Small intestine (tissue), 16 donors: ENCODE measurements at places on chromosomes 6 and 20. TPM values are rescaled to one million over a fixed set of nuclear protein-coding genes. Genes with fewer than 3 reads are reported as not detected.

Gene HSF2
- polyA plus RNA-seq: 12.2 TPM

DNA sequence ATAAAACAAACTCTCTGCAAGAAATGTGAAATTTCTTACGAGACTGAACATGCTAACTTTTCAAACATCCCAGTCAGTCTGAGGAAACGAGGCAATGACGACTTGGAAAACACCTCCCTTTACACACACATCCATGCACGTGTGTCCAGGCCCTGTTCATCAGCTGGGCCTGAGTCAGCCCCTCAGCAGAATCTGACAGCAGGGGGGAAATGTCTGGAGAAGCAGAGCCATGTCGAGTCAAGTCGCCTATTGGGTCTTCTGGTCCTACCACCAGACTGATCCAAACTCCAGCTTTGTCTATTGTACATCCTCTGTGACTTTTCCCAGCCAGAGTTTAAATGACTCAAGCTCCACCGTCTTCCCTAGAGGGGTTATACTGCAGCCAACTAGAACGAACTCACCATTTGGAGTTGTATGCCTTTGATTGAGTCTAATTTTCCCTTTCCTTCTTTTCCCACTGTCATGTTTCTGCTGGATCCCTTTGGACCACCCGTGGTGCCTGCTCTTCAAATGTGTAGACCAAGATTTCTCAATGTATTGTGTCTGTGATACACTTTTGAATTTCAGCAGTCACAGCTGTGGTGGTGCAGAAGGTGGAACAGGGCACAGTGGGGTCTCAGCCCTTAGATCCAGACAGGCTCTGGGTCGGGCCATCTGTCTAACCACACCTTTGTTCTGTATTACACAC is 254.0 kb downstream of the CDC5L start:
- H3K4me3 ChIP-seq: no peak overlapping the region
- H3K4me1 ChIP-seq: no peaks in the 10 kb centered on the region
- H3K27ac ChIP-seq: no peak overlapping the region
- H3K36me3 ChIP-seq: no peaks in the 10 kb centered on the region

Gene NSFL1C
- 62.3 TPM for polyA plus RNA-seq

- H3K4me3 ChIP-seq: no peak overlapping the region
- H3K27ac ChIP-seq: no peak overlapping the region
- no peak for DNase-seq
- no peaks in the 10 kb centered on the region for H3K27me3 ChIP-seq
- no peaks in the 10 kb centered on the region for H3K36me3 ChIP-seq
Measured at GRCh38 chr6:38799529-38800184, 84.5 kb downstream of the DNAH8 start.

- no peak for DNase-seq
- H3K27me3 ChIP-seq: no peaks in the 10 kb centered on the region
Measured at GRCh38 chr6:136303516-136303915, 13.9 kb upstream of the BCLAF1 start.

- H3K27me3 ChIP-seq: no peaks in the 10 kb centered on the region
- H3K4me1 ChIP-seq: no peaks in the 10 kb centered on the region
- H3K4me3 ChIP-seq: no peak overlapping the region
Measured at GRCh38 chr20:48722737-48723191, 105.0 kb downstream of the PREX1 start.

Gene NRN1
- polyA plus RNA-seq: 13.2 TPM

- no peak overlapping the region for H3K4me3 ChIP-seq
- no peak overlapping the region for H3K27ac ChIP-seq
- H3K4me1 ChIP-seq: no peaks in the 10 kb centered on the region
- no peaks in the 10 kb centered on the region for H3K36me3 ChIP-seq
- peaks cover 2% of the 10 kb centered on the region for H3K27me3 ChIP-seq
Measured at GRCh38 chr6:170129691-170130171, 161.1 kb downstream of the DLL1 start.

Gene RIPOR3
- 10.9 TPM for polyA plus RNA-seq

Gene CLPSL2
- not detected for polyA plus RNA-seq

DNA sequence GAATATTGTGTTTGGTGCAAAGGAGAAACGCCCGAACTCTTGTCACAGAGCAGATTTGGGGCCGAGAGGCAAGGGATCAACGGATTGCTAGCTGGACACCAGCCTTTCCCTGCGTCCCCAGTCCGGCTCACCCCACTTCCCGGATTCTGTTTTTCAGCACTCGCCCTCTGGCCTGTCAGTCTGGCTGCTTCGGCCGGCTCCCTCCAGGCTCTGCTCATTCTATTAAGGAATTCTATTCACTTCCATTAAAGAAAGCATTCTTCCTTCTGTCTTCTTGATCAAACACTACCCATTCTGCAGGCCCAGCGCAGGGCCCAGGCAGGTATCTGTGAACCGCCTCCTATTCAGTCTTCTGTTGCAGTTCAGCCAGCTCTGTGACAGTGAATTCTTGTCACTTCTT is 91.7 kb downstream of the RNF182 start:
- no peak overlapping the region for H3K4me3 ChIP-seq
- H3K27ac ChIP-seq: no peak overlapping the region
- no peaks in the 10 kb centered on the region for H3K36me3 ChIP-seq
- H3K27me3 ChIP-seq: no peaks in the 10 kb centered on the region
- no peak for DNase-seq

- no peak for DNase-seq
- H3K36me3 ChIP-seq: no peaks in the 10 kb centered on the region
- no peaks in the 10 kb centered on the region for H3K4me1 ChIP-seq
- no peak overlapping the region for H3K27ac ChIP-seq
- H3K4me3 ChIP-seq: no peak overlapping the region
Measured at GRCh38 chr6:111989743-111990142, 64.2 kb upstream of the CCN6 start.

DNA sequence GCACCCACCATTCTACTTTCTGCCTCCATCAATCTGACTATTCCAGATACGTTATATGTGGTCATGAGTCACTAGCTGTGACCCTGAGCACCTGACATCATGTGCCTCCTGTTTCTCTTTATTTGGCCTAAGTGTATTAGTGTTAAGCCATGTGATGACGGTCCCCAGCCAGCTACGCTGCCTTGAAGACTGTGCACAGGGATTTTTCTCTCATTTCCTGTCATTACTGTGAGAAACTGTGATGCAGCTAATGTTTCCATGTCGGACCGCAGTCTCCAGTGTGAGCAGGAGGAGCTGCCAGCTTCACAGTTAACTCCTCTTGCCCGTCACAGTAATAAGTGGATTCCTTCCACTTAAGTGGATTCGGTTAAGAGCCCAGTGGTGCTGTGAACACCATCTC is 9.9 kb upstream of the SPATS1 start:
- no peak overlapping the region for H3K27ac ChIP-seq
- no peaks in the 10 kb centered on the region for H3K36me3 ChIP-seq
- H3K4me1 ChIP-seq: no peaks in the 10 kb centered on the region
- no peak overlapping the region for H3K4me3 ChIP-seq
